Immature natural killer cell (primary cell): ENCODE measurements at places on chromosomes 12 and 14.

DNA sequence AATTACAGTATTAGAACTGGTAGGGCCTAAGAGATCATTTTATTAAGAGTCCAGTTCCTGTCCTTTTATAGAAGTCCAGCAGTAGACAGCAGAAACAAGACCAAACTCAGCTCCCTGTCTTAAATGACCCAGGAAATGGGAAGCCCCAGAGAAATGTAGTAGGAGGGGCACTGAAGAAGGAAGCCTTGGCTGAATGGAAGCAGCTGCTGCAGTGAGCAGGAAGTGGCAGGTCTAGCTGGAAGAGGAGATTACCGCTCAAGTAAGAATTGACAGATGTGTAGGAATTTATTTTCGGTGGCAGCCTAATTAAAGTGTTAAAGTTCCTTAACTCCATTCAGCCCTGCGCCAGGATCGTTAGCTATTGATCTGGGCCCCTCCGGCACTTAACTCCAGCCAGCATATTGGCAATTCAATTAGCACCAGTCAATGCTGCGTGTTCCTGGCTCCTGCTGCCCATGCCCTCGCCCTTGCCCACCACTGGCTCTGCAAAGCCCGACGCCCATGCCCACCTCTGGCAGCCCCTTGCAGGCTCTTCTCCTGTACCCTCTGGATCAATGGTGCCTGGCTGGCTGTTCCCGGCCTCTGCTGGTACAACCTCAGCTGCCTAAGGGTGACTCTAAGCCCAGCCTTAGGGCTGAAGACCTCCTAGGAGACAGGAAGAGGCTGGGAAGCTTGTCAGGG, 21.1 kb downstream of the ZFHX2 start:
- DNase-seq: no peak

DNA sequence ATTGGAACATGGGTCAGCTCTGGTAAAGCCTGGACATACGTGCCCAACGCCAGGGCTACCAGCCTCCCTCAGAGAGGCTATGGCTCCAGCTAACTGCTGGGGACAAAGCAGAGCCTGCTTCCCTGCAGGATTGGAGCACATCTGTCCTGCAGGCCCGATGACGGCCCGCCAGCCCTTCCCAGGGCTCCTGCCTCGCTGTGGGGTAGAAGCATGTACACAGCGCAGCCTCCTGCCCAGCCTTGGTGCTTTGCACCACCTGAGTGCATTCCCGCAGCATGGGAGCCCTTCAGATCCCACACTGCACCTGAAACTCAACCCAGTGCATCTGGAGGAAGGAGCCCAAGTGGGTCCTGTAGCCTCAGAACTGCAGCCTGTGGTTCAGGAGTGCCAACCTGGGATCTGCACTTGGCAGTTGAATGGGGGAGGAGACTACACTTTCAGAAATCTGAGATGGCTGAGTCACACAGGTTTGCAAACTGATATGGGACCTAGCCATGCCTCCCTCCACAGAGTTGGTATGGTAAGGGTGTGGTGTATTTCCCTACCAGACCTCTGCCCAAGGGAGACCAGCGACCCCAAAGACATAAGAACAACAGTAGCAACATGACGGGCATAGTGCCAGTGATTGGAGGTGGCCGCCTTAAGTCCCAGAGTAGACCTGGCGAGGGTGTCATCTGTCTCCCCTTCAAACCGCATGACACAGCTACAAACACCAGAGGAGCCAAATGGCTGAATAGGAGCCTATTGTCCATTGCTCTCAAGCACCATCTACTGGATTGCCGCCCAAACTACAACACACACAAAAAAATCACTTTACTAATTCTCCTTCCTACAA, 273.9 kb upstream of the MIS18BP1 start:
- DNase-seq: no peak

DNA sequence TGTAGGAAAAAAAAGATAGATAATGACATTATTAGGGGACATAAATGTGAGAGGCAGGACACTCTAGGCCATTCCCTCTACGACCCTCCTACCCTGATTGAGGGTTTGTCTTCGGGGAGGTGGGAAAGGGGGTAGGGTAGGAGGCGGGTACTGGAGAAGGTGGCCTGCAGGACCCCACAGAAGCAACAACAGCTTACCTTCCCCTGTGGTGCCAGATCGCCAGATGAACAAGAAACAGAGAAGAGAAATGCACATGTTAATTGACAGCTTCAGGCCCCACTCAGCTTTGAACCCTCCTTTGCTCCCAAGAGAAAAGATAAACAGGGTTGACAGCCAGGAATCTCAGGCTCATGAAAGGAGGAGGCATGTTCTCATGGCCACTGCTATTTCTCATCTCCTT, 4.8 kb downstream of the PHB2 start:
- no peak for DNase-seq

- no peak for DNase-seq
Measured at GRCh38 chr12:96670334-96670899, 181.0 kb downstream of the CFAP54 start.

- no peak for DNase-seq
Measured at GRCh38 chr12:77060883-77061240, 4.5 kb downstream of the E2F7 start.

- no peak for DNase-seq
Measured at GRCh38 chr12:52190860-52191729, 719 bp downstream of the KRT80 start.

DNA sequence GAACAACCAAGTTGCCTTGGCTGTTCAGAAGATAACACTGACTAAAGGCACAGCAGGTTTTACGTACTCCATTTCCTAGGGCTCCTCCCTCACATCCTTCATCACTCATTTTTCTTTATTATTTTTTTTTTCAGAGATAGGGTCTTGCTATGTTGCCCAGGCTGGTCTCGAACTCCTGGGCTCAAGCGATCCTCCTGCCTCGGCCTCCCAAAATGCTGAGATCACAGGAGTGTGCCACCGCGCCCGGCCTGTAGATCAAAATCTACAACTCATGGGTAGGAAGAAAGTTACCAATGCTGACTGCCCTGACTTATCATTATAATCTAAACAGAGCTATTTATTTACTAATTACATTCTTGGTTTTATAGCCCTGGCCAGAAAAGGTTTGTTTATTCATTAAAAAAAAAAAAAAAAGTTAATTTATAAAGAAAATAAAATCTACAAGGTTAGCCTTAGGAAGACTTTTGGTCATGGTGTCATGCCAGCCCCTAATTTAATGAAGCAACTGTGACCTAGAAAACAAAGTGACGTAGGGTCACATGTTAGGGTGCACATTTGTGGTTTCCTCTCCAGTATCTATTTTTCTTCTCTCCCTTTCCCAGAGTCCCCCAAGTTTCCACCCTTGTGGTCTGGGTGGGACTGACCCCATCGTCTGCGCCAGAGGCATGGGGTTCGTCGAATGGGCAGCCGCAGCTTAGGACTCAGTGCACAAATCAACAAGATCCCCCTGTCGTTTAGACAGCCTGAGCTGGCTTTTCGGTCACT, 19.0 kb upstream of the FOXN3 start:
- DNase-seq: peak; percentile 65
